ENCODE measurements at places on chromosomes 3 and 15. TPM values are rescaled to one million over a fixed set of nuclear protein-coding genes. Genes with fewer than 3 reads are reported as not detected.

CCDC39 gene
- 0.27 TPM for total RNA-seq

DAPK2 gene
- 3.7 TPM for total RNA-seq

CFAP100 gene
- not detected for total RNA-seq

PAQR5 gene
- not detected for total RNA-seq

EFHB gene
- total RNA-seq: 1.1 TPM

FOXL2 gene
- not detected for total RNA-seq

UTS2B gene
- total RNA-seq: not detected

IMPG2 gene
- 0.65 TPM for total RNA-seq

NMNAT3 gene
- total RNA-seq: 1.8 TPM

SLC51B gene
- total RNA-seq: not detected

MIX23 gene
- total RNA-seq: 8.2 TPM
